Immature natural killer cell (primary cell): ENCODE measurements at places on chromosomes 7 and 10.
A peak's percentile ranks its signal among the peaks of the same experiment; 100 is the strongest.

- peak; percentile 6 for DNase-seq
Measured at GRCh38 chr10:12041766-12042408, 722 bp downstream of the UPF2 start.

- no peak for DNase-seq
Measured at GRCh38 chr7:95454438-95455045, 19.7 kb upstream of the PON2 start.

DNA sequence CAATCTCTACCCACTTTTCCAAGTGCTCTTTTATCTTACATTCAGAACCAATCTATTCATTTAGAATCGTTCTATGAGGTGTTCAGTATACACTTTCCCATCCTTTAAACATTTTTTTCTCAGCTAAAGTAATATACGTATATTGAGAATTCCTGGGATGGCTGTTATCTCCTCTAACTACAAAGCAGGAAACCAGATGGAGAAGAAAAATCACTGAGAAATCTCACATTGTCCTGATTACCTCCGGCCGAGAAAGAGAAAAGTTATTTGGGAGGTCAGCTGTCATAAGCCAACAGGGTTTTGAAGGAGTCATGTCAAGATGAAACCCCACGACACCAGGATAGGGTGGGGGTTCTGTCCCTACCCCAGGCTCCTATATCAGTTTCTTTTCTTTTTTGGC is 99.2 kb upstream of the KDM7A start:
- no peak for DNase-seq

GRCh38 chr7:37408291-37409228 is 40.1 kb downstream of the ELMO1 start:
- no peak for DNase-seq

DNA sequence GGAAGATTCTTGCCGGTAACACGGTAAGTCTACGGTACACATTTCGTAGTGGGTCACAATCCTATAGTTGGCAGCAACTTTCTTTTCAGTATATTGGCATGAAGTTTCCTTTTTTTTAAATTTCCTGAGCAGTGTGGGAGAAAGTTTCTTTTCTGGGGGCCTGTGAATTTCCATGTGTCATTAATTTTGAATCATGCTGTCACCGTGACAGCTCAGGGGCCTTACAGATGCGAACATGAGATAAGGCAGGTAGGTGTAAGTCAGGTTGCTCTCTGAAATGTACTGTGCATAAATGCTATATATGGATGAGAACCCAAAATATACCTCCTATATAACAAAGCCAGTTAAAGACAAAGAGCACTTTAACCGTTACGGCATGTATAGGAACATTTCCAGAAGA is 65.4 kb upstream of the SEM1 start:
- no peak for DNase-seq

GRCh38 chr10:16656895-16657294 is 135.2 kb upstream of the C1QL3 start:
- no peak for DNase-seq

DNA sequence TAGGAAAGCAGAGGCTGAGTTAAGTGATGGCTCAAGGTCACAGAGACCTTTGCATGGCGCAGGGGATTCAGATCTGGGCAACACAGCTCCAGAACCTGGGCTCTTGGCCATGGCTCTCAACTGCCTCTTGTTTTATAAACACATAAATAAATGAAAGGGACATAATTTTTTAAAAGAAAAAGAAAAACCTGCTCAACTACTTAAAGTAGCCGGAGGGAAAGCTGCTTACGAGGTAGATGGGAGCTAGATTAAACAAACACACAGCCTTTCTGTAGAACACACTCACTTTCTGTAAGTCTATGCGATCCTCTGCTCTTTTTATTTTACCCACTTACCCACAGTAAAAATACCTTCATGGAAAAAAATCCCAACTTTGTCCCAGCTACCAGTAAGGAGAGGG is 81.3 kb downstream of the PIP4K2A start:
- DNase-seq, result no peak

DNA sequence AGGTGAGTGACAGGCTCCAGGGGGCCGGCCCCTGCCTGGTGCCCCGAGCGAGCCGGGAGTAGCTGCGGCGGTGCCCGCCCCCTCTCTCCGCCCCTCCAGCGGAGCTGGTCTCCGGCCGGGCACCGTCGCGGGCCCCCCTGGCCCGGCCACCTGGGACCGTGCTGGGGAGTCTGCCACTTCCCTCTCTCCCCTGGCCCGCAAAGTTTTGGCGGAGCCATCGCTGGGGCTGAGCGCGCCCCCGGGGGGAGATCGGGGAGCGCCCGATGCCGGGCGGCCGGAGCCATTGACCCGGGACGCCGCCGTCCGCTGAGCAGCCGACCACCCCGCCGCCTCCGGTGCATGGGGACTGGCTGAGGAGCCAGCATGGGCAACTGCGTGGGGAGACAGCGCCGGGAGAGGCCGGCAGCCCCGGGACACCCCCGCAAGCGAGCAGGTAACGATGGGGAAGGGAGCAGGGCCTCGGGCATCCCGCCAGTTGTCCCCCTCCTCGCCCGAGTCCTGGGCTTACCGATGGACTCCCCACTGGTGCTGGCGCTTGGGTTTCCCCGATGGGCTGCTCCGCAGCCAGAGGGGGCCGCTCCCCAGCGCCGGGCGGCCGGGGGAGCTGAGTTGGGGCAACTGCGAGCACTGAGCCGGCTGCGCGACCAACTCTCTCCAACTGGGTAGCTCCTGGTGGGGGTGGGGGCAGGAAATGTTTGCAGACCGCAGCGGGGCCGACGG is at the start of gene UBTD1:
Gene UBTD1 (plus strand): TSS at position 84 of the 720 bp plus-strand sequence. CDS start 280 bp downstream, at position 364.
- peak; percentile 22 for DNase-seq

DNA sequence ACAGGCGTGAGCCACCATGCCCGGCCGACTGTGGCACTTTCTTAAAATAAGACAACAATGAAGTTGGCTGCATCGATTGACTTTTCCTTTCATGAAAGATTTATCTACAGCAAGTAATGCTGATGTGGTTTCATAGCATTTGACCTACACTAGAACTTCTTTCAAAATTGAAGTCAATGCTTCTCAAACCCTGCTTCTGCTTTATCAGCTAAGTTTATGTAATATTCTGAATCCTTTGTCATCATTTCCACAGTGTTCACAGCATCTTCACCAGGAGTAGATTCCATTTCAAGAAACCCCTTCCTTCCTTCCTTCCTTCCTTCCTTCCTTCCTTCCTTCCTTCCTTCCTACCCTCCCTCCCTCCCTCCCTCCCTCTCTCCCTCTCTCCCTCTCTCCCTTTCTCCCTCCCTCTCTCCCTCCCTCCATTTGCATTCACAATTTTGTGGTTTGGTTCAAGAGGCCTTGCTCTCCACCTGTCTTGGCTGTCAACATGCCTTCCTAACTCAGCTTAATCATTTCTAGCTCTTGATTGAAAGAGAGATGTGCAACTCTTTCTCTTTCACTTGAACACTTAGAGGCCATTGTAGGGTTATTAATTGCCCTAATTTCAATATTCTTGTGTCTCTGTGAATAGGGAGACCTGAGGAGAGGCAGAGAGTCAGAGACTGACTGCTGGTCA is 52.1 kb downstream of the HDAC9 start:
- no peak for DNase-seq

- DNase-seq, result no peak
Measured at GRCh38 chr7:102101111-102101551, 185.5 kb upstream of the SH2B2 start.

DNA sequence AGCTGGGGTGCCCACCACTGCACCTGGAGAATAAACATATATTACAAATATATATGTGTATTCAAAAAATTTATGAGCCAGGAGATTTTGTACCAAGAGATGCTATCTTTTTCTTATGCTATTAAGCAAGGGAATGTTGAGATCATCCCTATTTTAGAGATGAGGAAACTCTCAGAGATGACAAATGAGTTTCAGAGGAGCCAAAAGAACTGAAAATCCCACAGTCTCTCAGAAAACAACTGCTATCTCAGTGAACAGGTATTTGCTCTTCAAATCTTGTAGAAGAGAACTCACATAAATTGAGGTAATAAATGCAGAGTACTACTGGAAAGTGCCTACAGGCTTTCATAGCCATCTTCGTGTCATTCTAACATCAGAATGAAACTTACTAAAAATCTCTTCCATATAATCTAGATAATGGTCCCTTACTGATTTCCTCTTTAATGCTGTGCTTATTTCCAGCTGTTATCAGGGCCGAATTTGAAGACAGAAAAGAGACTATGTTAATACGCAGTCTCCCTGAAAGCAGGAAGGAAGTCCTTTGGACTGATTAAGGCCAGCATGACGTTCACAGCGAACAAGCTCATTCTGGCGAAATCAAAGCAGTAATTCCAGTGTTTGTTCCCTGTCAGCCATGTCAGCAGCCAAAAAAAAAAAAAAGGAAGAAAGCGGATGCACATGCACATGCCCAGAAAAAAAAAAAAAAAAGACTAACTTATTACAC is 29.4 kb upstream of the ANAPC16 start:
- DNase-seq, result no peak

- DNase-seq, result no peak
Measured at GRCh38 chr10:130336617-130337304, 200.6 kb downstream of the GLRX3 start.

- DNase-seq, result no peak
Measured at GRCh38 chr10:86266446-86267242, 100.0 kb downstream of the GRID1 start.

- DNase-seq, result no peak
Measured at GRCh38 chr7:158026636-158027265, 560.9 kb downstream of the PTPRN2 start.
